Putamen (tissue), 1 donor: ENCODE measurements at places on chromosomes 2 and 18.

GRCh38 chr2:8310557-8311455 lies 371.1 kb upstream of the ID2 start:
- DNase-seq: no peak

GRCh38 chr2:241870611-241871537 lies 1.3 kb downstream of the RTP5 start:
- no peak for DNase-seq

- no peak for DNase-seq
Measured at GRCh38 chr2:145304501-145304900, 784.6 kb upstream of the ZEB2 start.

DNA sequence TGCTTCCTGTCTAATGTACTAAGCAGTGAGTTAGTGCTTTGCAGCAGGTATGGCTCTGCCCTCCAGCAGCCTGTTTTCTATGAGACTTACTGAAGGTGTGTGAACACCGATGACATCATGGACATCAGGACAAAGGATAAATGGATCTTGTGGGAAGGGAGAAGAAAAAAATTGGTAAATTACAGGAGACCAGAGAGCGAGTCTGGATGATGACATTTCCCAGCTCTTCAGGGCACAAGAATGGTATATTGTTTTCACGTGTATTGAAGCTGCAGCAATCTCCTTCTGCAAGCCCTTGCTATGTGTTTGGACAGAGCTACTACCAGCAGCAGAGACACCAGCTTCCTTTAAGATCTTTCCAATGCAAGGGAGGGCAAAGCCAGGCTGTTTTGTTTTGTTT lies 47.2 kb downstream of the DCC start:
- DNase-seq: no peak

- no peak for DNase-seq
Measured at GRCh38 chr2:100182494-100183361, 40.3 kb upstream of the AFF3 start.

DNA sequence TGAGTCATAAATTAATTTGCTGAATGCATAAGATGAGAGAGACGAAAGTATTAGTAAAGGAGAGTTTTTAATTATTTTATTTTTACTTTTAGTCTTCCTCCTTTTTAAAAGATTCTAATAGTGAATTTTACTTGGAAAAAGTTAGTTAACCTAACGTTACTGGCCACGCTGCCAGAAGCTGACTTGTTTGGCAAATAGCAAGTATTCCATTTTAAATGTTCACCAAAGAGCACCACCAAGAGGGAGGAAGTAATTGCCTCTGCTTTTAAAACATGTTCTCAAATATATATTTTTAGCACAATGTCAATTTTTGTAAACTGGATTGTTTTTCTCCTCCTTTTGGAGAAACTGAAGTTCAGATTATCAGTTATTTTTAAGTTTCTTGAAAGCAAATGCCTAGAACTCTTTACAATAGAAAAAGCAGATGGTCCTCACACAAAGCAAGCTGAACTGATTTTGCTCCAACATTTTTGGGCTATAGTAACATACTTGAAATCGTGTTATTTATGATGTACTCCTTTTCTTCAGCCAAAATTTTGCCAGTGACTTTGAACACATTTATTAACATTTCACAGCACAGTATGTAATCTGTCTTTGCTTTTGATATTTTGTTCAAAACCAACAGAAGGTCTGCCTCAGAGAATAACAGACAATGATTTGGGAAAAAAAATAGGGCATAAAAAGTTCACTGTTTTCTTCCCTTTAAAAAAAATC lies 1311.0 kb upstream of the FAM98A start:
- no peak for DNase-seq

DNA sequence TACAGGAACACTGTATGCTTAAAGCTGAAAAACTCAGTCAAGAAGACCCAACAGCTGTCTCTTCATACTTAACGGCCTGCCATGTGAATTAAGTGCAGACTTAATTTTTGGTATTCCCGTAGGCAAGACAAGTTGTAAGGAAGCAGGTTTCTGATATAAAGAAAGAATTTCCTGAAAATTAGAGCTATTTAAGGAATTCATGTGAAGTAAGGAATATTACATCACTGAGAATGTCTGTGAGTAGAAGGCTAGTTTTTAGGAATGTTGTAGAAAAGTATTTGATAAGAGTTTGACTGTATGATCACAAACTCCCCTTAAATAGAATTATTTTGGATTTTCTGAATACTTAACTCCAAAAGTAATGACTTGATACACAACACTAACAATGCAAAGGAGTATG lies 51.0 kb downstream of the WDR33 start:
- no peak for DNase-seq

- peak; percentile 7 for DNase-seq
Measured at GRCh38 chr2:140863713-140864112, 1267.1 kb downstream of the LRP1B start.

- DNase-seq: no peak
Measured at GRCh38 chr2:202726070-202726469, 91.3 kb downstream of the FAM117B start.

DNA sequence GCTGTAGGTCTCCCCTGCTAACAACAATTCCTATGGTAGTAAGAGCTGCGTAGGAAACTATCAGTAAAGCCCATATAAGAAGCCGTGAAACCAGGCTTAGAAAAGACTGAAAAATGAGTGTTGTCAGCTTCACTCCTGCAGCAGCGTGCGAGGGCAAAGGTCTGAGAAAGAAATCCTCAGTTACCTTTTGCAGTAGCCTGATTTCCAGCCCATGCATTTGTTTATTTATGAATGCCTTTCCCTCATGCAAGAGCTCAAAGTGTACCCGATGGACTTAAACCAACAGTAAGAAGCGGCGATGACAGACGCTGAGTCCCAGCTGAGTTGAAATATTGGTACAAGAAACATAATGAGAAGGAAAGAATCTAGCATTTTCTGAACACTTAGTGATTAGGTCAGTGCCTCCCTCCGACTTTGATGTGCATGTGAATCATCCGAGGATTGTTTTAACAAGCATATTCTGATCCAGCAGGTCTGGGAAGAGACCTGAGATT lies 15.0 kb upstream of the POLI start:
- DNase-seq: no peak

DNA sequence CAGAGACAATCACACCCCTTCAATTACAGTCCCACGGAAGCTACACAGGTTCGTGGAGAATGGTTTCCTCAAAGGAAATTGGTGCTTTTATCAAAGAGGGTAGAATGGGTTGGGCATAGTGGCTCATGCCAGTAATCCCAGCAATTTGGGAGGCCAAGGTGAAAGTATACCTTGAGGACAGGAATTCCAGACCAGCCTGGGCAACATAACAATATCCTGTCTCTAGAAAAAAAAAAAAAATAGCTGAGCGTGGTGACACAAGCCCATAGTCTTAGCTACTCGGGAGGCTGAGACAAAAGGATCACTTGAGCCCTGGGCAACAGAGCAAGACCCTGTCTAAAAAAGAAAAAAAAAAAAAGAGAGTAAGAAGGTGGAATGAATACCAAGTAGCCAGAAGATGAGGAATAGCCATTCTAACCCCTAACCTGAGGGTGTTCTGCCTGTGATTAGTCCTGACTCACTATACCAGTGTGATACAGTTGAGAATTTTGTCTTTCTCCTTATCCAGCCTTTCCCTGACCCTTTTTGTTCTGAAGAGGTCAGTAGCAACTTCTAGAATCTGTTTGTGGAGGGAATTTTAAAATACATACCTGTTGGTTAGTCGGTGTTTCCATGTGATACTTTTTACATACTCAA lies 283.2 kb downstream of the MREG start:
- DNase-seq: no peak

- DNase-seq: no peak
Measured at GRCh38 chr2:213862407-213863076, 548.3 kb upstream of the VWC2L start.

GRCh38 chr18:27616324-27616723 lies 431.2 kb upstream of the CHST9 start:
- DNase-seq: no peak

GRCh38 chr18:49014605-49015267 lies 64.0 kb upstream of the SMAD7 start:
- DNase-seq: no peak

DNA sequence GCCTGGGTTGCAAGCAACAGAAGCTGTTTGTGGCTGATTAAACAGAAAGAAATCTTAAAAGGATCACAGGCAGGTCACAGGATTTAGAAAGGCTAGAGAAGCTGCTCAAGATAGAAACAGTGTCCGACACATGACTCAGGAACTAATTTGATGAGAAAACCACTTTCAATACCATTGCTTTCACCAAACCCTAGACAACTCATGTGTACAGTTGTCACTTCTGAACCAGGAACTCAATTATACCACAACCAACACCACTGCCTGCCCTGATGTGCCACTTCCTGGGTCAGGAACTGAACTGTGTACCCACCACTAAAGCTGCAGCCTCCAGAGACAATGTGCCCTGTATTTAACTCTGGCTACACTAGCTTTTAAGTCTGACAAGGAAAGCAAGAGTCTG lies 56.0 kb downstream of the TMEM247 start:
- DNase-seq: no peak

DNA sequence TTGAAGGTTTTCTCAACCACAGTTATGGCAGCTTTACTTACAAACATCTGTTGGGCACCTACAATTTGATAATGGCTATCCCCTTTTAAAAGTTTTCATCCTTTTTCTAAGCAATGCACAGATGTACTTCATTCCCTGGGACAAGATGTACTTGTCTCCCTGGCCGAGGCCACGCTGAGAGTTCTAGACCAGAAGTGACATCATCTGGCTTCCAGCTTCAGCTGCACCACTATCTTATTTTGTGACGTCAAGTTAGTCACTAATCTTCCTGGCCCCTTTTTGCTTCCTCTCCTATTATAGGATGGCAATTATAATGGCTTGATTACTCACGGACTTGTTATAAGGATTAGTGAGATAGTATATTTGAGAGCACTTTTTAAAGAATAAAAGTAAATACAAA lies 386.4 kb downstream of the BCL11A start:
- DNase-seq: no peak
